ENCODE measurements at places on chromosomes 1 and 21.

- no peak for DNase-seq
Observed at GRCh38 chr1:240337781-240338180, 246.1 kb downstream of the FMN2 start.

GRCh38 chr1:178258536-178258935 is 164.6 kb downstream of the RASAL2 start:
- no peak for DNase-seq

DNA sequence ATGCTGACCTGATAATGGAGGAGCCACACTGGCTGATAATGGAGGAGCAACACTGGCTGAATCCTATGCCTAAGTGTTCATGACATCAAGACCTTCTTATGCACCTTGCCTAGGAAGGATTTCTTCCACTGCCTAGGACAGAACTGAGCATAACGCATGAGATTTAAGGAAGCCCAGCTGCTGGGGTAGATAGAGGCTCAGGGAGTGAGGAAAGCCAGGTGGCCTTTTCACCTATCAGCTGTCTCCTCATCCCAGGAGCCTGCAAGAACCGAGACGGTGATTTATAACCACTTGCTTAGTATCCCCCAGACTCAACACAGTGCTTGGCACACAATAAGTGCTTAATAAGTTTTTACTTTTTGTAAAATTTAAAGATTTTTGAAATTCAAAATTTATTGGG is 7.4 kb upstream of the CTBS start:
- DNase-seq, result no peak

DNA sequence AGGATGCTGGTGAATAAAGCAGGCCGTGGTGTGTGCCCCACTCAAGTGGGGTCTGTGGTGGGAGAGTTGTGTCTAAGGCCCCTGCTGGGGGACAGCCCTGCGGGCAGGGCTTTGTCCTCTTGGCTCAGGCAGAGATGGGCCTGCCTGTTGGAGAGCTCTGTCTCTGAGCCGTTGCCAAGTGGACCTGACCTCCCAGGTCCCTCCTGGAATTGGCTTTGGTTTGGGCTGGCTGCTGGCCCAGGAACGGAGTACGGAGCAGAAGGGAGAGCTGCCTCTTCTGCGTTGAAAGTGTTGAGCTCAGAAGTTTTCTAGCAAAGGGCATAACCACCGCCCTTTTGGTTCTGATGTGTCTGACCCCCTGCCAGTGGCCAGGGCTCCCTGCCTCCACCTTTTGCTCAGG is 153.9 kb downstream of the PEX14 start:
- DNase-seq, result no peak

GRCh38 chr1:93345633-93346420 is at the start of gene DR1:
Gene DR1, plus strand, starts transcription at chr1:93345907. Its CDS starts 739 bp downstream, at chr1:93346646.
- DNase-seq, result peak; percentile 93

GRCh38 chr1:167631936-167632614 is 2.0 kb downstream of the RCSD1 start:
- DNase-seq, result no peak

DNA sequence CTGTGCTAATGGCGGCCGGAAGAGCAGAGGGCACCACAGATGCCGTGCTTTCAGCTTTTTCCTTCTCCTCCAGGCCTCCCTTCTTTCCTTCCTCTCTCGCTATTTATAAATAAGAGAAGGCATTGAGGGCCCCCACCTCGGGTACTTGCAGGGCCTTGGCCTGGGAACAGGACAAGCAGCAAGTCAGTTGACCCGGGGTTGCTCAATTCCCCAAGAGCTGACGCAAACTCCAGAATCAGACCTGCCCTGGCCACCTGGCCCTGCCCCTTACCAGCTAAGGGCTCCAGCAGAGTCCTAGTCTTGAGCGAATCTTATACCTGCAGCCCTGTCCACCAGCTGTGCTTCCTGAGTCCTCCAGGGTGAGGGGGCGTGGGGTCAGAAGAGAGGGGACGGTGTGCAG is 13.5 kb downstream of the TNFRSF1B start:
- no peak for DNase-seq

DNA sequence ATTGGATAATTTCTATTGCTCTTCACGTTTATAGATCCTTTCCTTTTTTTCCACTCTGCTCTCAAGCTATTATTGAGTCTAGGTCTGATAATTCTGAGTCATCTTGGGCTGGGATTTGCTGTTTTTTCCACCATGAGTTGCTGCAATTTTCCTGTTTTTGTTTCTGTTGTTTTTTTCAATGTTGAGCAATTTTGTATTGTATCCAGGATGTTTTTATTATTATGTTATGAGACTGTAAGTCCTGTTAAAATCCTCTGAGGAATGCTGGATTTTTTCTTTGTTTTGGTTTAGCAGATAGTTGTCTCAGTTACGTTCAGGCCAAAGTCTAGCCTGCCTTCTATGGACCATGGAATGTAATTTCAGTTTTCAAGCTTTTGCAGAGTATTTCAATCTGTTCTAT is 13.0 kb upstream of the SLC35A3 start:
- DNase-seq, result no peak

DNA sequence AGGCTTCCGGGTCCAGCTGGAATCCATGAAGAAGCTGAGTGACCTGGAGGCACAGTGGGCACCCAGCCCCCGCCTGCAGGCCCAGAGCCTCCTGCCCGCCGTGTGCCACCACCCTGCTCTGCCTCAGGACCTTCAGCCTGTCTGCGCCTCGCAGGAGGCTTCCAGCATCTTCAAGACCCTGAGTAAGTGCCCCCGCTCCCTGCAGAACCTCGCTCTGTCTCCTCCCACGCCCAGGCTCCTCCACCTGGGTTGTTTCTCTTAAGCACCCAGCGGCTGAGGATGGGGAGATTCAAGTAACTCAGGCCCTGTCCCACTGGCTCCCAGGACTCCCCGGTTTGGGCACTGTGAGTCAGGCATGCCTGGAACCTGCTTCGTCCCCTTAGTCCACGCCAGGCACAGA is 1.5 kb downstream of the GUCA2B start:
- DNase-seq, result no peak

DNA sequence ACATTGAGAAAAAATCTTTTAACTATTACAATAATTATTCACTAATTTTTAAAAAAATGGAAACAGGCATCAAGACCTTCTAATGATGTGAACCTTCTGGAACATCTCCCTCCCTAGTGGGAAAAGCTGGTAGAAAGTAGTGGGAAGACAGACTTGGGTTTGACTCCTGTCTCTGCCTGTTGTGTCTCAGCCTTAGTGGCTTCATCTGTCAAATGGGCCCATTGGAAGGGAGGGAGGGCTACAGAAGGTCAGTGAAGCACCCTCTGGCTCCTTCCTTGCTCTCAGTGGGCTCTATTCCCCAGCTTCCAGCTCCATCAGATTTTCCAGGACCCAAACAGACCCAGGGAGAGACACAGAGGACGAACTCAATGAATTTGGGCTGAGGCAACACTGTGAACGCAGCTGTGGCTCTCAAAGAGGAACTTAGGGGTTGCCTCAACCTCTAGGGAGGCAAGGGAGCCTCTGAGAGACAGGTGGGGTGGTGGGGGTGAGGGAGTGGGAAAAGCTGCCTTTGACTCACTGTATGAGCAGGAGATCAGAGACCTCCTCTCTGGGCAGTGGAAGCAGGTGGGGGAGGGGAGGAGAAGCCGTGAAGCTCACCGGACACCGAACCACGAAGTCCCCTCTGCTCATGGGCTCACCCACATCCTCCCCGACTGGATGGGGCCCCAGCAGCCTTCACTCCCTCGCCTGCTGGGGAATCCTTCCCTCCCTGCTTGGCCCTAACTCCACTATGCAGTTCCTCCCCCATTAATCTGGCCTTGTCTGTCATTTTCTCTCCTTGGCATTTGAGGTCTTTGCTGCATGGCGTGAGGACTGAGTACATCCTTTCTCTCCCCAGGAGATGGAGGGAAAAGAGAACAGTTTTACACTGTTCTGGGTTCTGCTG is 4.5 kb downstream of the CNR2 start:
- DNase-seq, result no peak

DNA sequence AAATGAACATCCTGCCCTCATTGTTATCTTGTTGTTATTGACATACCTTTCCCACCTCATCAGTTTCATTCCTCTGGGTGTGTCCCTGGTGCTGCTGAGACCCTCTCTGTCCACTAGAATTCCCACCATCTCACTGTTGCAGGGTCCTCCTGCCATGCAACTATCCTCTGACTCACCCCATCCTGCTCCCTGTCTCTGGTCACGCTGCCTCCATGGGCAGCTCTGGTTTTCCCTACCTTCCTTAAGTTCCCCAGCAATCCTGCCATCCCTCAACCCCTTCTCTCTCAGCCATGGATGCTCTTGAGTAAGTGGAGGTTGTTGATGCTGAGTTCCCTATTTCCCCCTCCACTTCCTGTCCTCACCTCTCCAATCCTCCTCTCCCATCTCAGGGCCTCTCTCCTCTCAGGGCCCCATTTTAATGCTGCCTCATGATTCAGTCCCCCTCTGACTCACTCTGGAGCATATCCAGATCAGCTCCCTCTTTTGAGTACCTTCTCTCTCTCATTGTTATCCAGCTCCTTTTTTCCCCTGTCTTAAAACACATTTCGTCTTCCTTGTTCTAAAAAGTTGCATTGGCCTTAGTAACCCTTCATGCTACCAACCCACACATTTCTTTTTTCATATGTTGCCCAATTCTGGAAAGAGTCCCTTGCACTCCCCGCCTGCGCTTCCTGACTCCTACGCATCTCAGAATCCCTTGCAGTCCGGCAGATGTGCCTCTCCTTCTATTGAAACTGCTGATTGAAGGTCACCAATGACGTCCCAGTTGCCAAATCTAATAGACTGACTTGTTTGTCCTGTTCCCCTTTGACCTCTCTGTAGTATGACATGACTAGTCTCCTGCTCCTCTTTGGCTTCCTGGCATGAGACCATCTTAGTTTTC is 92.0 kb downstream of the CNIH3 start:
- DNase-seq, result no peak

GRCh38 chr1:207316141-207316540 is 5.3 kb upstream of the CD55 start:
- DNase-seq, result no peak

- no peak for DNase-seq
Observed at GRCh38 chr1:70465911-70466310, 54.8 kb downstream of the CTH start.

- DNase-seq, result no peak
Observed at GRCh38 chr21:32909393-32909792, 116.3 kb upstream of the OLIG2 start.
